ENCODE measurements at places on chromosomes 4 and X. TPM values are rescaled to one million over a fixed set of nuclear protein-coding genes. Genes with fewer than 3 reads are reported as not detected.

DNA sequence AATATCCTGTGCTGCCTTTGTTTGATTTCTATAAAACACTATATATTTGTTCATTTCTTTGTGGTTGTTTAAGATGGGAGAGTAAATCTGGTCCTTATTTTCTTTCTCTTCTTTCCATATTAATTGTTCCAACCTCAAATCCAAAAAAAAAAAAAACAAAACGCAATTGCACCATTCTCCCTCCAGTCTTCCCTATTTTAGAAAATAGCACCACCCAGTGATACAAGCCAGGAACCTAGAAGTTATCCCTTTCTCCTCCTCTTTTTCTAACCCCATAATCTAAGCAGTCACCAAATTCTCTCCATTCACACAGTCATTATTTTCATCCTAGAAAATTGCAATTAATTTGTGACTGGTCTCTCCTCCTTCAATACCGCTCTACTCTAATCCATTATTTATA is 107.8 kb downstream of the GABRA3 start:
- no peaks in the 10 kb centered on the region for H3K4me1 ChIP-seq
- peaks cover 15% of the 10 kb centered on the region for H3K27me3 ChIP-seq
- H3K4me3 ChIP-seq = no peak overlapping the region

- DNase-seq = no peak
- H3K36me3 ChIP-seq = peaks cover 4% of the 10 kb centered on the region
- H3K27ac ChIP-seq = no peak overlapping the region
- no peak overlapping the region for H3K4me3 ChIP-seq
Observed at GRCh38 chr4:177301126-177301639, 8.5 kb upstream of the NEIL3 start.

SLC25A43 gene
- 9.8 TPM for total RNA-seq

- peak; percentile 15 for DNase-seq
- peaks cover 5% of the 10 kb centered on the region for H3K4me1 ChIP-seq
- H3K4me3 ChIP-seq = peak overlapping the region; percentile 89
- no peaks in the 10 kb centered on the region for H3K36me3 ChIP-seq
Observed at GRCh38 chrX:74923942-74924448, 1.3 kb downstream of the NEXMIF start.

- H3K36me3 ChIP-seq = no peaks in the 10 kb centered on the region
- peaks cover 7% of the 10 kb centered on the region for H3K27me3 ChIP-seq
- H3K4me3 ChIP-seq = no peak overlapping the region
- H3K27ac ChIP-seq = no peak overlapping the region
- DNase-seq = no peak
Observed at GRCh38 chr4:76563454-76564122, 128.6 kb downstream of the SHROOM3 start.

DNA sequence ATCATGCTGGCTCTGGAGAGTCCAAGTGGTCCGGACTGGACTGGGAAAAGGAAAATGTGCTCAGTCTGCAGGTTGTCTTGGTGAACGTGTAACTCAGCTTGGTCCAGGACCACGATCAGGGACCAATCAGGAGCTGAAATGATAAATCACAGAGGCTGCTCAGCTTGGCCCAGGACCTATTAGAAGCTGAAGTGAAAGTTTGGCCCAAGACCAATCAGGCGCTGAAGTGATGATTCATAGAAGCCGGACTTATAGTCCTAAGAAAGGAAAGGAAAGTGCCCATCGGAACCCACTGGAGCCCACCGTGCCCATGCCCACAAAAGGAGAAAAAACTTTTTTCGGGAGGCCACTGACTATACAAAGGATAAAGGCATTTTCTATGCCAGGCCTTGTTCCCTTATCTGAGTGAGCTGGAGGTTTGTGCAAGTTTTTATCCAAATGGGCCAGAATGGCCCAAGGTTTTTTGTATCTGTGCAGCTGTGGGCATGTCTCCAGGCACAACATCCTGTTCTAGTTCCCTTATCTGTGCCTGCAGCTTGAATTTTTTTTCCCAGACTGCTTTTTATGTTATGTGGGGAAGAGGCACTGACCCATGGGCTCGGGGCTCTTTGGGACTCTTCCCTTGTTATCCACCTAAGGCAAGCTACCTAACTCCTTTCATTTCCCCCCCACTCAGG is 194.4 kb downstream of the FAM133A start:
- H3K27me3 ChIP-seq = no peaks in the 10 kb centered on the region
- H3K36me3 ChIP-seq = no peaks in the 10 kb centered on the region
- no peak for DNase-seq
- no peak overlapping the region for H3K27ac ChIP-seq
- H3K4me1 ChIP-seq = no peaks in the 10 kb centered on the region
- H3K4me3 ChIP-seq = no peak overlapping the region

EDA gene
- 2.2 TPM for total RNA-seq

GRCh38 chrX:44343412-44344141 is at the start of gene EFHC2:
Gene EFHC2, minus strand, starts transcription at chrX:44343672. Its CDS starts 84 bp downstream, at chrX:44343588.
- peaks cover 23% of the 10 kb centered on the region for H3K27me3 ChIP-seq
- H3K4me1 ChIP-seq = peaks cover 15% of the 10 kb centered on the region
- peak; percentile 45 for DNase-seq
- no peaks in the 10 kb centered on the region for H3K36me3 ChIP-seq

GRCh38 chr4:128527351-128527750 is 239.7 kb upstream of the PGRMC2 start:
- no peak for DNase-seq
- H3K27ac ChIP-seq = no peak overlapping the region
- H3K27me3 ChIP-seq = no peaks in the 10 kb centered on the region
- no peak overlapping the region for H3K4me3 ChIP-seq

DNA sequence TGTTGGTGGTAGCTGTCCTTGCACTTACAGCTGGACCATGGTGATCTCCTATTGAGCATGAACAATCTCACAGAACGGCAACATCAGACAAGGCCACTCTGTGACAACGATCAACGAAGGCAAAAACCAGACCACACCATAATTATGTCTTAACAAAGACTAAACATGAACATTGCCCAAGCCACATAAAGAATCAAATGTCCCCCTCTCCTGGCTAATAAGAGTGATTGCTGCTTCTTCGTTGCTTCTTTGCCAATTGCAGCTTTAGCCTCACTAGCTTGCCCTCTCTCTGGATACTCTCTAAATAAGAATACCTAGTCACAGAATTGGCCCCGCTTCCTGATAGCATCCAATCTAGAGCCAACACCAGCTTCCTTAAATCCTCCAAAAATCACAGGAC is 41.5 kb upstream of the PGRMC1 start:
- H3K27me3 ChIP-seq = peaks cover 16% of the 10 kb centered on the region
- H3K4me1 ChIP-seq = no peaks in the 10 kb centered on the region
- no peak overlapping the region for H3K27ac ChIP-seq
- DNase-seq = no peak
- H3K36me3 ChIP-seq = no peaks in the 10 kb centered on the region
- no peak overlapping the region for H3K4me3 ChIP-seq

UCP1 gene
- not detected for total RNA-seq

DNA sequence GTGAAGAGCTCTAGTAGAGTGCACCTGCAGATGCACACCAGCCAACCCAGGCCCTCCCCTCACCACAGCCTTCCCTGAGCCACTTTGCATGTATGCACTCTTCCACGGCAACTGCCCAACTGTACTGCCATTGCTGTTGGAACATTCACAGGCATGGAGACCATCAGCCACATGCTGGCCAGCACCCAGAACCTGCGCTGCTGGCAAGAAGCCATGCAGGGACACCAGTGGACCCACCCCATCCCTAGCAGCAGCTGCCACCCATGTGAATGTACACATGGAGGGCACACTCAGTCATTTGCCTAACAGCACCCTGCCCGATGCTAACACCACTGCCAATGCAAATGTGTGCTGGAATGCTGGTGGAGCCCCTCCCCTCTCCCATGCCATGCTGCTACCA is 35.6 kb downstream of the FAM47B start:
- no peaks in the 10 kb centered on the region for H3K36me3 ChIP-seq
- H3K4me3 ChIP-seq = no peak overlapping the region
- no peak overlapping the region for H3K27ac ChIP-seq
- DNase-seq = no peak
- H3K4me1 ChIP-seq = no peaks in the 10 kb centered on the region

- H3K36me3 ChIP-seq = peaks cover 2% of the 10 kb centered on the region
- DNase-seq = no peak
- peaks cover 7% of the 10 kb centered on the region for H3K27me3 ChIP-seq
Observed at GRCh38 chrX:19193565-19193964, 71.3 kb upstream of the ADGRG2 start.

DNA sequence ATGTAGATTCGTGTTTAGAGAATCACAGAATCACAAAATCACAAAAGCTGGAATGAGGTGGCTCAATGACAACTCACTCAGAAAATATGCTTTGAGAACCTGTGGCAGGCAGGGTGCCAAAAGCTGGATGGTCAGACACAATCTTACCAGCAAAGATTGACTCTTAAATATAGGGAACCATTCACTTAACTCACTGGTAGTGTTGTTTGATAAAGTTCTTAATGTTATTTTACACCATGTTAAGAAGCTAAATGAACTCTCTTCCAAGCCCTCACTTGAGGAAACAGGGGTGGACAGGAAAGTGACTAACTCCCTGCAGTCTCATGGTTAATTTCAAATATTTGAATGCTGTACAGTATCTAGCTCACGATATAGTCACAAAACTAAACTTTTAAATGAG is 5.7 kb upstream of the SCOC start:
- DNase-seq = no peak
- no peak overlapping the region for H3K4me3 ChIP-seq
- H3K27ac ChIP-seq = no peak overlapping the region
- no peaks in the 10 kb centered on the region for H3K27me3 ChIP-seq
- H3K36me3 ChIP-seq = no peaks in the 10 kb centered on the region

- H3K27me3 ChIP-seq = peaks cover 21% of the 10 kb centered on the region
- DNase-seq = no peak
- no peaks in the 10 kb centered on the region for H3K4me1 ChIP-seq
- H3K4me3 ChIP-seq = no peak overlapping the region
- no peak overlapping the region for H3K27ac ChIP-seq
Observed at GRCh38 chr4:56128213-56128612, 179.5 kb downstream of the CEP135 start.

TET2 gene
- 43.1 TPM for total RNA-seq

GAGE12F gene
- total RNA-seq = not detected

- H3K27me3 ChIP-seq = no peaks in the 10 kb centered on the region
- H3K4me3 ChIP-seq = no peak overlapping the region
- DNase-seq = no peak
Observed at GRCh38 chr4:168569931-168570276, 73.1 kb downstream of the PALLD start.

DNA sequence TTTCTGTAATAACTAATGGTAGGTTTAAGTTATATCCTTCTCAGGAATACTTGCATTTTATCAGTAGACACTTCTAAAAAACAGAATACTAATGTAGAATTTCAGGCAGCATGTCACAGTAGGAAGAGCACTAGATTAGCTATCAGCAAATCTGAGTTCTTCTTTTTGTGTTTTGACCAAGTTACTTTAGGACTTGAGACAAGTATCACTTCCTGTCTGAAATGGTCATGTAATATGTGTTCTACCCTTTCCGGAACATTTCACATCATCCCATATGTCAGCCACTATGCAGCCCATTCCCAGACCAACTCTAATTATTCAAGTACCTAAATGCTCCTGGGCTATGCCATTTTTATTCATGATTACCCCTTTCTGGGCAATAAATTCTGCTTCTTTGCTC is 401.8 kb upstream of the RPS6KA3 start:
- H3K36me3 ChIP-seq = no peaks in the 10 kb centered on the region
- H3K27me3 ChIP-seq = peaks cover under 1% of the 10 kb centered on the region
- H3K27ac ChIP-seq = no peak overlapping the region
- no peak for DNase-seq
- no peak overlapping the region for H3K4me3 ChIP-seq
- H3K4me1 ChIP-seq = no peaks in the 10 kb centered on the region

DNA sequence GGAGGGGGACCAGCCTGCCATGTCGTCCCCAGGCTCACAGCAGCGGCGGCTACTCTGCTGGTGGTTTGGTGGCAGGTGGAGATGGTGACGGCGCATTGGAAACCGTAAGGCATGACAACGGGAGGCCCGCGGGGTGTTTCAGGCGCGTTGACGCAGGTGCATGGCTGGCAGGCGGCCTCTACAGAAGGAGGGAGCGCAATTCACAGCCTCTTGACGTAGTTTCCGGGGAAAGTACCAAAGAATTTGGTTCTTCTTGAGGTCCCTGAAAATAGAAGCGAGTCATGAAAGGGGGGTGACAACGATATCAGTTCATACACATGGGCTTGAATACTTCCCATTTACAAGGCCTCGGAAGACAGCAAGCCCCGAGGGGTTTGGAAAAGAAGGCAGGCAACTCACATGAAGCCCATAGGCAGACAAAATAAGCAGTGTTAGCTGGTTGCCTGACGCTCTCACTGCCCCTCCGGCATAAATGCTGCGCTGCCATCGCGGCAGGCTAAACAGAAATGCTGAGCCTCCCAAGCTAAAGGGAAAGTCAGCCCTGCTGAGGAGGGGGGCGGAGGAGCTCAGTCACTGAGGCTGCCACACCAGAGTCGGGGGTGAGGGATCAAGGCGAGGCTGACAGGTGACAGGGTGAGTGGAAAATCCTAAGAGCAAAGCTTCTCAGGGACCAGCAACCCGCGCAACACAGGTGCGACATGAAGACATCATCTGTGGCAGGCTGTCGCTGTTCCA is 52.3 kb upstream of the PDLIM3 start:
- peak overlapping the region; percentile 90 for H3K4me3 ChIP-seq
- peaks cover 2% of the 10 kb centered on the region for H3K36me3 ChIP-seq
- H3K27ac ChIP-seq = peak overlapping the region; percentile 87
- H3K27me3 ChIP-seq = peaks cover 63% of the 10 kb centered on the region
